ENCODE measurements at places on chromosomes 4 and X. TPM values are rescaled to one million over a fixed set of nuclear protein-coding genes. Genes with fewer than 3 reads are reported as not detected.

The ESX1 gene
- not detected for polyA plus RNA-seq

The BEND4 gene
- not detected for polyA plus RNA-seq

The MED12 gene
- 15.6 TPM for polyA plus RNA-seq

The UGT2B17 gene
- polyA plus RNA-seq: not detected

The SPANXN4 gene
- polyA plus RNA-seq: not detected

The PPEF1 gene
- not detected for polyA plus RNA-seq
